ENCODE measurements at places on chromosomes 12 and 14.

DNA sequence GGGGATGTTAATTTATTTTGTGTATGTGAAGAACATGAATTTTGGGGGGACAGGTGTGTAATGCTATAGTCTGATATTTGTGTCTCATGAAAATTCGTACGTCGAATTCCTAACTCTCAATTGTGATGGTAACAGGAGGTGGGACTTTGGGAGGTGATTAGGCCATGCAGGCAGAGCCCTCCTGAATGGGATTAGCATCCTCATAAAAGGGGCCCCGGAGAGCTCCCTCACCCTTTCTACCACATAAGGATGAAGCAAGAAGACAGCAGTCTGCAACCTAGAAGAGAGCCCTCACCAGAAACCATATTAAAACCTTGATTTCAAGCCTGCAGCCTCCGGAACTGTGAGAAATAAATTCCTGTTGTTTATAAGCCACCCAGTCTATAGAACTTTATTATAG lies 165.4 kb downstream of the MDGA2 start:
- no peak for DNase-seq

DNA sequence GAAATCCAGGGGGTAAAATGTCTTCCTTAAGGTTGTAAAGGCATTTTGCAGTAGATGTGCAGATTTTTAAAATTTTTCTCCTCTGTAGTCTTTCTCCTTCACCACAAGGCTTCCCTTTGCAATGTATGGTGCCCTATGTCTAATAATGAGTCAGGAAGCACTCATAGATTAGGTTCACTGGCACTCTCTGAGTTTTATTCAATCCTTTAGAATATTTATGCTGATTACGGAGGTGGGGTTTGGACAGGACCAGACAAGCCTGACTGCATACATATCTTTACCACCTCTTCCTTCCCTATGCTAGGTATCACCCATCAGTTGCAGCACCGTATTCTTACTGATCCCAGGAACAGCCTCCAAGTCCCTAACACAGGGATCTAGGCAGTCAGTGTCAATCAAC lies 99.5 kb downstream of the NEDD1 start:
- no peak for DNase-seq

- no peak for DNase-seq
Observed at GRCh38 chr12:32826807-32827412, 69.7 kb downstream of the PKP2 start.

- peak; percentile 71 for DNase-seq
Observed at GRCh38 chr12:13044002-13044905, at the start of gene FAM234B. TSS of gene FAM234B (plus strand) at chr12:13044381. CDS start at chr12:13044404, 23 bp downstream.

DNA sequence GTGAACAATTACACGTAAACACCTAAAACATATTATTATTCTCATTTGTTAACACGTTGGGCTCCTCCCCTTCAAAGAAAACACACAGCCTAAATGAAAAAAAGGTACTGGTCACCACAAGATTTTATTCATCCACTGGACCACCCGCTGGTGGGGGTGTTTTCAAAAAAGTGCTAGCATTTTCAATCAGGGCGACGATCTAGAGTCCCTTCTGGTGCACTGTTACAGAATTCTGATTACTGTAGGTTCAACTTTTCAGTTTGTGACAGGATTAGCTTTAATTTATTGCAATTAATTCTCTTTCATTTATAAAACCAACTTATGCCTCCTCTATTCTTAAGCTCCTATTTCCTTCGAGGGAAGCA lies 443 bp downstream of the MAGOHB start:
- DNase-seq, result no peak

- DNase-seq, result no peak
Observed at GRCh38 chr14:49294621-49295148, 291.5 kb downstream of the RPS29 start.

DNA sequence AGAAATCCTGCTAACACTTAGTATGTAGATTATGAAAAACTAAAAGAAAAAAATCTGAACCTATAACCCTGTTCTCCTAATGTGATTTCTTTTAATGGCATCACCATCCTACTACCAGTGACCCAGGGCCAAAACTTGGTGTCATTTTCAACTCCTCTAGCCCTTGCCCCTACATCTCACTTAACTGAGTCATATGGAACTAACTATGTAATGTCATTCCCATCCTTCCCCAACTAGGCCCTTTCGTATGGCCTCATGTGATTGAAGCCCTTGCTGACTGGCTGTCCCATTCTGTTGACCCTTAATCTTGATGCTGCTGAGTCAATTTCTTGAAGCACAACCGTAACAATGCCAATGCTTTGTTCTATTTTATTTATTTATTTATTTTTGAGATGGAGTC lies 7.6 kb downstream of the DMAC2L start:
- DNase-seq, result no peak

- peak; percentile 79 for DNase-seq
Observed at GRCh38 chr12:52020539-52021336, 14.0 kb downstream of the TAMALIN start.

DNA sequence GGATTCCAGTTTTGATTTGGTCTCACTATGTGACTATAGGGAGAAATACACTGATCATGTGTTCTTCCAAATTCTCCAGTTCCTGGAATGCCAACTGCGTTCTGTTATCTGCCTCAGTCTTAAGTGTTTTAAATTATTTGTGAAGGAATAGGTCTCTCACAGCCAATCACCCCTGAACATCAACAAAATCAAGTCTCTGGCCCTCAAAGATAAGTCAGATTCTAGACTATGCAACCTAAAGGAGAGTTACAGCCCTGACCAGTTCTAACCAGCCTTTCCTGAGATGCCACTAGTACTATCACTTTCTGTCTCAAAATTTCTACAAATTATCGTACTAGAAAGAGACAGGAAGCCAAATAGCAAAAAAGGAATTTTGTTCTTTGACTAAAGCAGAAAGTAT lies 22.3 kb downstream of the ZFC3H1 start:
- DNase-seq, result no peak

DNA sequence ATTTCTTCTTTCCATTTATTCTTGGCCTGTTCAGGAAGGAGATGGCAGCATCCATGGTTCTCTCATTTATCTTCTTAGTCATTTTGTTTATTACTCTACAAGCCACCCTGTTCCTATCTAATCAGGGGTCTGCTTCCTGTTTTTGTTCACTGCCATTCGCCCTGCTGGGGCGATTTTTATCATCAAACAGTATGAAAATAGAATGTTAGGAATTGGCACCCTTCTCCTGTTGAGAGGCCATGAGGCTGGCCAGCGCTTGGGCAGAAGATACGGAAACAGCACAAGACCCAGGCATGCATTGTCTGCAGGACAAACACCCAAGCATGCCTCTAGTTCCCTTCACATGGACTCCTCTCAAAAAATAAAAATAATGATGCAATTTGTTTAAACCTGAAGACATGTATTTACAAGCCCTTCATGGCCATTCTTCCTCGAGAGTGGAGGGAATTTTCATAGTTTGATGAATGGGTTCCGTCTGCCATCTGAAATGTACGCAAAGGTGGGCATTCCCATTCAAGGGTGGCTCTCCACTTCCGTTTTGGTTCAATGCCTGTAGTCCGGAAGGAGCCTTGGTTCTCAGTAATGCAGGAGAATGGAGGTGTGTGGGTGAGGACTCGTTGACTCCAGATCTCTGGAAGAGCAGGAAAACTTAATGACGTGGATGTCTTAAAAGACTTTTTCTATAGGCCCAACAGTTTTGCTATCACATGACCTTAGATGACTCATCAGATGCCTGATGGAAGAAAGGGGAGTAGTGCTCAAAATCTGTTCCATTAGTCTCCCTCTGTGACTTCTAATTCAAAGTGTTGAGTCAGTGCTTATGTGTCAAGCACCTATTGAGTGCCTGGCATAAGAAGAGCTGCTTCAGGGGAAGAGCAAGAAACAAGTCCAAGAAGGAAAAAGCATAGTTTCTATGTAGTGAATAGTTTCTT lies 252.4 kb upstream of the TBX3 start:
- DNase-seq, result no peak

Measured in OCI-LY7 (cell line).